Stimulated activated CD8-positive, alpha-beta memory T cell treated with anti-CD3 and anti-CD28 coated beads, Interleukin-7, amount 100 ng/mL, for 24 hours (primary cell): ENCODE measurements at places on chromosomes 2 and 18.

DNA sequence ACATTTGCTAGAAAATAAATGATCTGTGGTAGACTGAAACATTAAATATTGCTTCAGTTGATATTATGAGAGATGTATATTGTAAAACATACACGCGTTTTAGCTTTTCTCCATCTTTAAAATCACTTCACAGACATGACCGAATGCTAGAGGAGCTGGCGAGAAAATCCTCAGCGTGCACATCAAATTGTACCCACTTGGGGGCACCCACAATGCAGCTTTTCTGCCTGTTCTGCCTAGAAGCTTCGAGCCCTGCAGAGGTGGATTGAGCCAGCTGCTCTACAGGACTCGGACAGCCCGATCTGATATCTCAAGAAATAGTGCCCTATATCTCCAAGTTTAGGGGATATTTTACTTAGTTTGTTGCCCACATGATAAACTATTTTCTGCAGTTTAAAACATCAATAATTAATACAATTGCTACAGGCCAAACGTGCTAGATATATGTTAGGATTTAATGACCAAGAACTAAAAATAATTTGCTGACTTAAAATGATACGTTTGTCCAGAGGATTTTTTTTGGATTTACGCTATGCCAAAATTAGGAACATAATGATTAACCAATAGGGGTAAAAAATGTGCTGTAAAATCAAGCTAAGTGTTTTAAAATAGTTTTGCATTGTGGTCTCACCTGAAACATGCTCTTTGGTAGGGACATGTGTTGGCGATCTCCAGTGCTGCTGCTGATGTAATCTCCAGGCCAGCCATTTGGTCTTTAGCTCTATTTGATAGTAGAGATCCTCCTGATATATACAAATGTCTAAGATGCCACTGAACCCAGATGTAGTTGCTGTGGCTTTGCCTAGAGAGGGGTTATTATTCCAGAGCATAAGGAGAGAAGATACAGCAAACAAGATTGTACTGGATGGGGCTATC is 22.3 kb upstream of the ATP5MC3 start:
- DNase-seq, result no peak

GRCh38 chr2:62686012-62686685 is 19.4 kb upstream of the EHBP1 start:
- DNase-seq, result no peak

DNA sequence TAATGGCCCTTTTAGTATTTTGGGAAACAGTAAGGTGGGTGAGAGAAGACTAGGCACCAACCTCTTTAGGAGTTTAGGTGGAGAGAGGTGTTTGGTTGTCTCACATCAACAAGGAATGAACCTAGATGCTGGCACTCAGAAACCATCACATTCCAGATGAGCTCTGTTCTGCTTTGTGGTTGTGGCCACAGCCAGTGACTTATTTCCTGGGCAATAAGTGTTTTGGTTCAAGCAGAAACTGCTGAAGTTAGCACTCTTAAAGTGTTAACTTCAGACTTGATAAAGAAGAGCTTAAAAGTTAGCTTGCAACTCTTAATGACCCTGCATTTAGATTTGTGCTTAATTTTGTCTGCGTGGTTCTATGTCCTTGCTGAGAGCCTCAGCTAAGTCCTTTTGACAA is 929.2 kb downstream of the SLC4A3 start:
- no peak for DNase-seq

- no peak for DNase-seq
Observed at GRCh38 chr18:73462092-73462491, 594.3 kb upstream of the NETO1 start.

DNA sequence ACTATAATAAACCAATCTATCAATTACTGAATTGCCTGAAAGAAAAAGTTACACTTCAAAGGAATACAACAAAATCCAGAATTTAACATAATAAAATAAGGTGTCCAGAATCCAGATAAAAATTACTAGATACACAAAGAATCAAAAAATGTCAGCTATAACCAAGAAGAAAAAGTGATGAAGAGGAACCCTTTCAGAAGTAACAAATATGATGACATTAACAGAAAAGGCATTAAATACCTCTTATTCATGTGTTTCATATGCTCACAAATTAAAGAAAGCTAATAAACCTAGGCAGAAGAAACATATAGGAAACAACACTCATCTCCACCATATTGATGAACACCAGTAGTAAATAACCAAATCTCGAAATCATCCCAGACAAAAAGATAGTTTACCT is 722.8 kb downstream of the ADCYAP1 start:
- no peak for DNase-seq

GRCh38 chr2:172843266-172843582 is 107.6 kb downstream of the RAPGEF4 start:
- DNase-seq, result no peak

DNA sequence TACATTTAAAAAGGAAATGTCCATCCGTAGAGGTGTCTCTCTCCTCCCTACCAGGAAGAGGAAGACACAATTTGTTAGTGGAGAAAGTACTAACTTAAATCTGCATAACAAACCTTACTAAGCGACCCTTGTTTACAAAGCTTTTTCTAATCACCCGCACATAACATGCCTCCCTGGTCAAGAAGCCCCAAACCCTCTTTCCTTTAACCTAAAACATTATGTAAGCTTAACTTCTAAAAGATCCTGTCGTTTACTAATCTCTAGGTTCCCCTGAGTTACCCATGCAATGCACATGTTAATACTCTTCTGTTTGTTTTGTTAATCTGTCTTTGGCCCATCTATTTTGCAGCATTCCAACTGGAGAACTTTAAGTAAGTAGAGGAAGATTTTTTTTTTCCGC is 630.3 kb upstream of the NRXN1 start:
- DNase-seq, result no peak

- DNase-seq, result no peak
Observed at GRCh38 chr2:39483534-39483933, 46.4 kb upstream of the MAP4K3 start.

DNA sequence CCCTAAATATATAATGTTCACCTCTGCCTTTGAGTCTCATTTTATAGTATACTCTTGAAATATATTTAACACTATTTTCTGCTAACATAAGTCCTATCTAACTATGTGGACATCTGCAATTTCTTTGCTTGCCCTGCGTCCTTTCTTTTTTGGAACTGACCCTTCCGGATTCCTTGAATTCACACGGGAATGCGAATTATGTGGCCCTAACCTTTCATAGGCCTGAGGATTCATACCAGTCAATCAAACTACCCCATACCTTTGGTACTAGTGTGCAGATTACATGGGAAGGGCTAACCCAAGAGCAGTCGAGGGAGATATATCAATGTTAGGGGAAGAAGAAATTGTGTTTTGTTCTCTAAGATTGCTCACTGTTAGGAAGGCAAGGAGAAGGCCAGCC is 56.4 kb downstream of the NRXN1 start:
- no peak for DNase-seq
